Activated CD4-positive, alpha-beta T cell treated with anti-CD3 and anti-CD28 coated beads, Interleukin-2, amount 50 U/mL, for 16 hours (primary cell): ENCODE measurements at places on chromosomes 11 and 22.

DNA sequence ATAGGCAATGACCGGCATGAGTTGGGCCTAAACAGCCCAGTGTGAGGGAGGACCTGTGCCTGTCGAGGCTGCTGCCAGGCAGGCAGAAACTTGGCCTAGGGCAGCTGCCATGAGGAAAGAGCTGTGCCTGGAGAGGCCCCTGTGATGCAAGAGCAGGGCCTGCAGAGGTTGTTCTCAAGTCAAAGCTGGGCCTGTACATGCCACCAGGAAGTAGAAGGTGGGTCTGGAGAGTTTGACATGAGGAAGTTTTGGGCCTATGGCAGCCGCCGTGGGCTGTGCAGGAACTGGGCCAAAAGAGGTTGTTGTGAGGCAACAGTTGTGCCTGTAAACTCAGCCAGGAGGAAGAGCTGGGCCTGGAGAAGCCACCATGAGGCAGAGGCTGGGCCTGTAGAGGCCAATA, 43.2 kb downstream of the OR4C45 start:
- DNase-seq, result no peak

DNA sequence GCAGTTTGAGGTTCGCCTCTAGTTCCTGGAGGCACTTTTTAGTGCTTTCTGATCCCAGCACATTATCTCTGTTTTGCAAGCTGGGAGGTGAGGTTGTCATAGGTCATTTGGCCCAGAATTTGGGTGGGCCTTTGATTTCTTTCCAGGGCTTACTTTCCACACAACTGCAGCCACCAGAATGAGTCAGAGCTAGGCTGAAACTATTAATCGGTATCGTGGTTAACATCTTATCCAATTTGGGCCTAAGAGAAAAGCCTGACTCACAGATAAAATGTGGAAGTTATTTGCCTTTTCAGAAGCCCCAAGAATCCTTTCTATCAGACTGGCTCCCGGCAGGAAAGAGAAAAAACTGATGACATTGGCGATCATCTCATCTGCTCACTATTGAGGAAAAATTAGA, 166.4 kb downstream of the KIRREL3 start:
- DNase-seq, result no peak

- DNase-seq, result no peak
These were observed 11.1 kb upstream of the OSM start for GRCh38 chr22:30277547-30278344.

GRCh38 chr22:44599500-44600140, 101.6 kb upstream of the RTL6 start:
- no peak for DNase-seq

- no peak for DNase-seq
These were observed 13.4 kb upstream of the IL17REL start for GRCh38 chr22:50025993-50026392.

- no peak for DNase-seq
These were observed 107.7 kb upstream of the POU2AF2 start for GRCh38 chr11:111137846-111138245.

DNA sequence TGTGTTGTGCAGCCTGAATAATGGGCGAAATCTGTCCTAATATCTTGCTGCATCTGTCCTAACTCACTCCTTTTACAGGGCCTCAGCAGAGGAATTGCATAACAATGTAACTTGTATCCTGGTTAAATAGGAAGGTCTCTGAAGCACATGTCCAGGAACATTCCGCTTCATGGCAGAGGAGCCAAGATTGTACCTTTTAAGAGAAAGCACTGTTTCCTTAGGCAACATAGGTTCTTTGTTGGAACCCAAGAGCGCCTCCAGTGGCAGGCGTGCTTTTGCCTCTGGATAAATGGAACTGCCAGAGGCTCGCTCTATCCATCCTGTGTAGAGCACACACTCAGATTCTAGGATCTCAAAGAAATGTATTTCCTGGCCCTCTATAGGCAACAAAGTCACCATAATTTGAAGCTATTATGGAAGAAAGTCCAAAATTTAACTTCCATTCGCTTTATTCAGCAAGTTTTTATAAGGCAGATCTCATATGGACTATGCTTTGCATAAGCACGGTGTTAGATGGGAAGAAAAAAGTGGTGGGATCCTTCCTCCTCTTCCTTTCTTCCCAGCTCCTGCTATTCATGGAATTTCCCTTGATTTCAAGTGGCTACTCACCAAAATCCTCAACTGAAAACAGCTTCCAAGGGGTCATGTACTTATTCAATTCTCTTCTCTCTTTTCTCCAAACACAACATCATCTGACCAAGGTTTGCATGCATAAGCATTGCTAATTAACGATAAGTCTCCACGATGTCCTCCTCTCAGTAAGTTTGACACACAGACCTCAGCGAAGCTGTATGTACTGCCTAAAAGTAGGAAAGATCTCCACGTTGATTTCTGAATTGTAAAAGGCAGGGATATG, at the start of gene BLID:
Gene BLID (minus strand): TSS at position 692 of the 856 bp plus-strand sequence. CDS start 293 bp downstream, at position 399.
- DNase-seq, result no peak

DNA sequence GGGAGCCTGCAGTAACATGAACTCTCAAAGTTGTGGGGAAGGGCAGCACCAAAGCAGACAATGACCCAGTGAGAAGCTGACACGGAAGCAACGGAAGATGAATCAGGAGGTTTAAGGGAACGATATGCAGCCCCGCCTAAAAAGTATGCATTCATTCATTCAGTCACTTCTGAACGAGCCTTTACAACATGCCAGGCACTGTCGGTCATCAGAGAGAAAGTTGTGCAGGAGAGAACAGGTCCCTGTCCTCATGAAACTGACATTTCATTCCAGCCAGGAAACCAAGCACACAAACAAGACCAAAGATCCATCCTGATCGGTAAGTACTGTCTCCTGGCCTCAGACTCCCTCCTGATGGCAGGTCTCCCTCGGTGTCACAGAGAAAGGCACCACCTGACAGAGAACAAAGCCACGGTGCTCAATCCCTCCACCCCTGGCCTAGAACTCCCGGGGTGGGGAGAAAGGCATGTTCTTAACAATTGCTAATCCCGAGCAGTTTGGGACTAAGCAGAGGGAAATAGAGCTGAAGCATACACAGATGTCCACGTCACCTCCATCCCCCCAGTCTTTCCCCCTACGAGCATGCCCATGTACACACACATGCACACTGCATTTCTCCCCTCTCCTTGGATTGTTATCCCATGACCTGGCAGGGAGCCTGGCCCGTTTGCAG, 49.3 kb downstream of the LRFN4 start:
- DNase-seq, result no peak

DNA sequence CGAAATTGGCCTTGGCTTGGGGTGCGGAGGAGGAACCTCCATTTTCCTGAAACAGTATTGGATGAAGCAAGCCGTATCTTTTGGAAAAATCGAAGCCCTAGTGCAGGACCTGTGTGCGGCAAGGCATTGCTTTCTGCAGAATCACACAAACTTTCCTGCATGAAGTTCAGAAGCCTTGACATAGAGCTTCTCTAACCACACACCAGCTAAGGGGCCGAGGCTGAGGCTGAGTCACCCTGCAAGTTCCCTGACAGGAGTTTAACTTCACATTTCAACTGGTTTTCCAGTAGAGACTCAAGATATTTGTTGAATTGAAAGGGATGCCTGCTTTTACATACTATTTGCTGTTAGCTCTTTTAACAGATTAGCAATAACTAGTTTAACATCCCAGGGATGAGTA, 67.8 kb downstream of the TCF20 start:
- DNase-seq, result peak; percentile 62

- DNase-seq, result no peak
These were observed 499.1 kb downstream of the MN1 start for GRCh38 chr22:27302501-27302900.

- DNase-seq, result peak; percentile 16
These were observed 522 bp downstream of the TOB2 start for GRCh38 chr22:41446057-41446501.

DNA sequence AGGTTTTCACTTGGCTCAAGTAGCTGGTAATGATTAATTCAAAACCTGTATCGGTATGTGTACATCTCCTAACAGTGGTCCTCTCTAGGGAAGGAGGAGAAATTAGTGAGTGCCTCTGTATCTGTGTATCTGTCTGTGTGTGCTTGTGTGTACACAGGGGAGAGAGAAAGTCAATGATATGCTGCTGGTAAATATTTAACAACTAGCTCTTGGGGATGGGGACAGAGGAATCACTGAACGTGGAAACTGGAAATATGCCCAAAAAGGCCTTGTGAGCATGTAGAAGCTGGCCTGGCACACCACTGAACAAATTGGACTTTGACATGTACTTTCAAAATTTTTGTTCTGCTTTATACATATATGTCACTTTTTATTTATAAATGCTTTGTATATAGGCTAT, 214.0 kb upstream of the SYN3 start:
- no peak for DNase-seq

- no peak for DNase-seq
These were observed 2.6 kb downstream of the MARK2 start for GRCh38 chr11:63841554-63841953.

- no peak for DNase-seq
These were observed 162.5 kb downstream of the CEP164 start for GRCh38 chr11:117489999-117490679.

GRCh38 chr11:69640260-69640994, 529 bp upstream of the CCND1 start:
- no peak for DNase-seq

DNA sequence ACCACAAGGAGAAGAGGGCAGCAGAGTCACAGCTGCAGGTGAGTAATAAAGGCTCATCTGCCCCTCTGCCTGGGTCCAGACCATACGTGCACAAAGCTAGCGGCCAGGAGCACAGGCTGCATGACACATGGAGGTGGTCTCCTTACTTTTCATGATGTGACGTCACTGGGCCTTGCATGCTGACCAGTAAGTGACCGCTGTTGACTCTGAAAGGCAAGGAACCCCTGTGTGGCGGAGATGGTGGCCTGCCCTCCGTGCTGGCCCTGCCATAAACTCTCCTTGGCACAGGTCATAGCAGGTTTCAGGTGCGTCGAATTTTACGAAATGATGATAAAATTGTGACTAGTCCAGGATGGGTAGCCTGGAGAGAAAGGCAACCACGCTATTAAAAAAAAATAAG, 7.6 kb upstream of the PARVG start:
- no peak for DNase-seq

DNA sequence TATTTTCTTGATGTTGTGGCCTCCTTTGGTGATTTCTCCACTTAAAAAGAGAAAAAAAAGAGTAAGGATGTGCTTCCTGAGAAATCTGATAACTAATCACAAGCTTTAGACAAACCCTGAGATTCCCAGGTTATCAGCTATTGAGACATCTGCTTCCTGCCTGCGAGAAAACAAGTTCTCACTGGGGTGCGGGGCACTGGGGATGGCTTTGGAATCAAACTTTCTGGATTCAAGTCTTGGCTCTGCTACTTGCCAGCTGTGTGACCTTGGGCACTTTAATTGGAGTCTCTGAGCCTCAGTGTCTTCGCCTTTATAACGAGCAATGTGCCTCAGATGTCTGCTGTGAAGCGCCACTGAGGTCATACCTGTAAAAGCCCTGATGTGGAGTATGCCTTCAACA, 152.5 kb upstream of the NAV2 start:
- DNase-seq, result no peak

DNA sequence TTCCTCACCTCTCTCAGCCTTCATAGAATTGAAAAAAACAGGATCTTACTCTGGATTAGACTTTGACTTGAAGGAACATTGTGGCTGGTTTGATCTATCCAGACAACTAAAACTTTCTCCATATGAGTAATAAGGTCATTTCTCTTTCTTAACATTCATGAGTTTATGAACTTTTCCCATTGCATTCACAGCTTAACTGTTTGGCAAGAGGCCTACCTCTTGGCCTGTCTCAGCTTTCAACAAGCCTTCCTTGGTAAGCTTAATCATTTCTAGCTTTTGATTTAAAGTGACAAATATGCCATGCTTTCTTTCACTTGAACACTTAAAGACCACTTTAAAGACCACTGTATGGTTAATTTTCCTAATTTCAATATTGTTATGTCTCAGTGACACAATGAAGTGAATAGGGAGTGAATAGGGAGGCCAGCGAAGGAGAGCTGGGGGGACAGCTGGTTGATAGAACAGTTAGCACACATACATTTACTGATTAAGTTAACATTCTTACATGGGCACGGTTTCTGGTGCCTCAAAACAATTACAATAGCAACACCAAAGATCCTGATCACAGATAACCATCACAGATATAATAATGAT, 17.0 kb downstream of the IMMP1L start:
- no peak for DNase-seq

DNA sequence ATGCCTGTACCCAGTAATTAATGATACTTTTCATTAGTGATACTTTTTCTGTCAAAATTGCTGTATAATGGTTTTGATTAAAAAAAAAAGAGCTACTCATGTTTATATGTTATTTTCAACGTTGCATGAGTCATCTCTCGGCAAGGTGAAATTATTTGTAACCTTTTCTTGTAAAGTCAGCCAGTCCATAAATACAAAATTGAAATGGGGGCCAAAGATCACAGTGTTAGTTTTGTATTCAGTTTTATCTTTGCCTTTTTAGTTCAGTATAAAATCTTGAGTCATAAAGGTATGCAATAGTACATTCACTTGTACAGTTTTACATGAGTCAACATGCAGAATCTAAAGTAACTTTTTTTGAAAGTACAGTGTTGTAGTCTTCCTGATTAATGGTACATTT, 4.3 kb downstream of the ARHGEF12 start:
- DNase-seq, result no peak

- DNase-seq, result peak; percentile 4
These were observed 1.7 kb upstream of the LRRC4C start for GRCh38 chr11:41461057-41461681.

DNA sequence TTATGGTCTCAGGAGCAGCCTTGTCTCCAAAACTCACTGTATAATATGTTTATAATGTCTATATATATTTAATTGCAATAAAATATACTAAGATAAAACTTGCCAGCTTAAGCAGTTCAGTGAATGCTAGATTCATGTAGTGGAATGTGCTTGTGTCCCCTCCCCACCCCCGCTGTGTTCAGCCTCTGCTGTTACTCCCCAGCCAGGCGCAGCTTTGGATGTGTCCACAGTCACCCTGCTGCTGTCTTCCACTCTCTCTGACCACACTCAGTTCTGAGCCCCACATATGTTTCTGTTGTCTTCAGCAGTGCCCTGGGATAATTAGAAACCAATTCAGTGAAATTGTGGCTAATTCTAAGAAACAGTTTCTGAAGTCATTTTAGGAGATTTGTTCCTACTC, 52.2 kb downstream of the PPFIA1 start:
- no peak for DNase-seq

DNA sequence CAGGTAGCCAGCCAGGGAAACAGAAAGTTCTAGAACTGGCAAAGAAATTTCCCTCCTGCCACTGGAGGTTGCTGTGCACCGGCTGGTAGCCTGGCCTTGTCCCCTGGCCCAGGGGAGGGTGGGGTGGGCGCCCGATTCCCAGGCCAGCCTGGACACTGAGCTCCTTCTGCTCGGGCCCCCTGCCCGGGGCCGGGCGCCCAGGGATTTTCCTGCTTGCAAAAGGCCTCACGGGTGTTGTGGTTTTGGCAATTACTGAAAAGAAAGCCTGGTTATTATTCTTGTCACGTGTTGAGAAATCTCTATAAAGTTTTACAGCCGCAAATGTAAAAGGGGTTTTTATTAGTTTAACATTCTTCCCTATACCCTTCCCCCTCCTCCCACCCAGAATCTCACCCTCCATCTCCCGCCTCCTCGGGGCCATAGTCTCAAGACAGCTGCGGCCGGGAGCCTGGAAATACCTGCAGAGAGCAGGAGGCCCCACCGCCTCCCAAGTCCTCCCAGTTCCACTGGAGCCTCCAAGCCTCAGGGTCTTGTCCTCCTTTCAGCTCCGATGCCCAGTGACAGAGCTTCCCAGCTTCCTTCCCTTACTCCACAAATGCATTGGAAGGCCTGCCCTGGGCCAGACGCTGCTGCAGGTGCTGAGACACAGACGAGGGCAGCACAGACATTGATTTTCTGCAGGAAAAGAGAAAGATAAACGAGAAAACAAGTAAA, 1515.6 kb downstream of the TBC1D22A start:
- DNase-seq, result no peak
